ENCODE measurements at places on chromosomes 13 and 19.

- no peak for DNase-seq
Measured at GRCh38 chr13:74210693-74211393, 76.6 kb upstream of the KLF12 start.

DNA sequence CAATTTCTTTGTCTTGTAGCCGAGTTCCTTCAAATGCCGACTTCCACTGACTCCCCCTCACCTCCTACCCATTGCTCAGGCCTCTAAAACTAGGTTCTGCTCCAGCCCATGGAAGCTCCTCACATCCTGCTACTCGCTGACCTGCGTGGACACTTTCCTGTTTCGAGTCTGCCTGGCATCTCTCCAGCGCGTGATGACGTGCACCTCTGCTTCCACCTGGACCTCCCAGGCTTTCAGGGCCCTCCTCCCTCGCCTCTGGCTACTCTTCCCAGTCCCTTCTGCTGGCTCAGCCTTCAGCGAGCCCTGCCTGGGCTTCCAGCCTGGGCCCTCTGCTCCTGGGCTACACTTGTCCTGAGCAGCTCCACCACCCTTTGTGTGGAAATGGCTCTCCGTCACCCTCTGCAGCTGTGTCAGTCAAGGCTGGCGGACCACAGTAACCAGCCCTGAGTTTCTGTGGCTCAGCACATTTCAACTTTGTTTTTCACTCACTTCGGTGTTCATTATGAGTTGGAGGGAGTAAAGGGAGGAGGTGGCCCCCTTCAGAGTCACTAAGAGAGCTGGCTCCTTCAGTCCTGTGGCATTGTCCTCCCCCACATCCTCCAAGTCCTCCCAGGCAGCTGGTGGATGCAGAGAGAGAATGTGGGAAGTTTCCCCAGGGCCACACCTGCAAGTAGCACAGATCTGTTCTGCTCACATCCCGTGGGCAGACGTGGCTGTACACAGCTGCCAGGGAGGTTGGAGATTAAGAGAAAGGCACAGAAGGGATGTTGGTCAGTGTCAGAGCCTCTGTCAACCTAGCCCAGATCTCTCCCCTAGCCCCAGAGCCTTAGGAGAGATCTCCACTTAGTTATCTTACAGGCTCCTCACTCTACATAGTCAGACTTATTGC lies 49.4 kb downstream of the SERP2 start:
- no peak for DNase-seq

DNA sequence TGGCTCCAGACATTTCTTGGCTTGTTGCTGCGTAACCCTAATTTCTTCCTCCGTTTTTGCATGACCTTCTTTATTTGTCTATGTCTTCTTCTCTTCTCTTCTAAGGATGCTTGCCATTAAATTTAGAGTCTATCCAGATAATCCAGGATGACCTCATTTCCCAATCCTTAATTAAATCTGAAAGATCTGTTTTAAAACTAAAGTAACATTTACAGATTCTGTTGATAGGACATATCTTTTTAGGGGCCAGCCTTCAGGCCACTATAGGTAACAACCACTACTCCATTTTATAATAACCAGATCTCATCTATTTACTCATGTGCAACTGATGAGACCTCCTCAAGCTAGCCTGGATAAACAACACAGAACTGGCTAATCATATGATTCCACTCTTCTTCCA lies 490.5 kb upstream of the SLC10A2 start:
- DNase-seq, result no peak

DNA sequence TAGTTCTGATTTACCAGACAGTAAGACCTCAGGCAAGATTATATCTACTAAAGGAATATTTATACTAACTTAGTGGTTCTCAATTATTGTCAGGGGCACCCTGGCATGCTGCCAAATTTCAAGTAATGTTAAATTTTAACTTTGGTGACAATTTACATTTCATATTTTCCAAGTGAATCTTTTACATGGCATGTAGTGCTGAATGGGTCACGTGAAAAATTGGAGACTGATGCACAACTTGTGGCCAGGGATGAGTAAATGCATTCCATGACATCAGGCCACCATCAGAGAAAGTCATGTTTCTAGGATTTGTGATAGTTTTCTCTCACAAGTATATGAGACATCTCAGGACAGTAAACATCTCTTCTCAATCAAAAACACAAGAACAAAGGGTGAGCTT lies 202.6 kb upstream of the SOX21 start:
- DNase-seq, result no peak

DNA sequence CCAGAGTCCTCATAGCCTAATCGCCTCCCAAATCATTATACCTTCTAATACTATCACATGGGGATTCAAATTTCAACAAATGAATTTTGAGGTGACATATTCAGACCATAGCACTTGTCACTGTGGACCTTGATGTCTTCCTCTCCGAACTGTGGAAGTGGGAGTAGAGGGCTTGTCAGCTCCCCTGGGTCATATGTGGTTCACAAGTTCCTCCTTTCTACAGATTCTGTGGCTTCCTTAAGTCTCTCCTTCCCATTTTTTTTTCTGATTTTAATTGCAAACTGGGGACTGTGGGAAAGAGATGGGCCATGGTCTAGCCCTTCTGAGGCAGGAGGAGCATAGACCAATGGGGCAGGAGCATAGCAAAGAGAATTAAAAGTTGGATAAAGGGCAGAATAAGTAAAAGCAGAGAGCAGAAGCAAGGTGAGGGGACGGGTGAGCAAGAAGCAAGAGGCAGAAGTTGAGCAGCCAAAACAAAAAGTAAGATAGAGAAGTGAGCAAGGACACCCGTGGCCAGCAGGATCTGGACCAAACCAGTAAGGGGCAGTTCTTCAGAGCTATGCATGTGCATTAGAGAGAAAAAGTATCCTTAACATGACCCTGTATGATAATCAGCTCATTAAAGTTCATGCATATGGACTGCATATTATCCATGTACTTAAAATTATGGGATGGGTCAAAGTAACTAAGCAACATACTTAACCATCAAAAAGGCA lies 2.6 kb upstream of the SIGLEC7 start:
- DNase-seq, result no peak

- DNase-seq, result no peak
Measured at GRCh38 chr19:44525721-44526430, 3.6 kb downstream of the CEACAM20 start.

DNA sequence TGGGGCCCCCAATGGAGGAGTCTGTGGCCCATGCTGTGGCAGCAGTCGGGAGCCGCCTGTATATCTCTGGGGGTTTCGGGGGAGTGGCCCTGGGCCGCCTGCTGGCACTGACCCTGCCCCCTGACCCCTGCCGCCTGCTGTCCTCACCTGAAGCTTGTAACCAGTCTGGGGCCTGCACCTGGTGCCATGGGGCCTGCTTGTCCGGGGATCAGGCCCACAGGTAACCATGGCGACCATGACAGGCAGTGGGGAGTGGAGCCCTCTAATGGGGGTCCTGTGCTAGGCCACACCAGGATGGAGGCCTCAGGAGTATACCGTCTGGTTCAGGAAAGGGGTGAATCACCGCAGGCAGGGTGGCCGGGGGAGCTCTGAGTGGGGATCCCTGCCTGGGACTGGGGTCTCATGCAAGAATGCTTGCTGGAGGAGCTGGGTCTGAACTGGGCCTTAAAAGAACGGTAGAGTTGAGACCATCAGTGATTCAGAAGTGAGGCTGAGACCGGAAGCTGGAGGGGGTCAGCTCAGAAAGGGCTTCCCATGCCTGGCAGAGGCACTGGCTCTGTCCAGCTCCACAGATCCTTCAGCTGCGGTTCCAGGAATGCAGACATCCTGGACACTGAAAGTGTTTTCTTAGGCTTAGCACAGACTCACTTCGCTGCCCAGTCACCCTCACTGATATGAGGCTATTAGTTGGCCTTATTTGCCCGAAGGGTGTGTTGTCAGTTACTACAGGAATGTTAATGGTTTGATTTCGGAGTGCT lies 29.1 kb downstream of the CNFN start:
- no peak for DNase-seq

GRCh38 chr19:48342841-48343540 lies 17.6 kb downstream of the EMP3 start:
- DNase-seq, result no peak

- DNase-seq, result no peak
Measured at GRCh38 chr13:54415753-54416366, 1387.2 kb downstream of the OLFM4 start.

DNA sequence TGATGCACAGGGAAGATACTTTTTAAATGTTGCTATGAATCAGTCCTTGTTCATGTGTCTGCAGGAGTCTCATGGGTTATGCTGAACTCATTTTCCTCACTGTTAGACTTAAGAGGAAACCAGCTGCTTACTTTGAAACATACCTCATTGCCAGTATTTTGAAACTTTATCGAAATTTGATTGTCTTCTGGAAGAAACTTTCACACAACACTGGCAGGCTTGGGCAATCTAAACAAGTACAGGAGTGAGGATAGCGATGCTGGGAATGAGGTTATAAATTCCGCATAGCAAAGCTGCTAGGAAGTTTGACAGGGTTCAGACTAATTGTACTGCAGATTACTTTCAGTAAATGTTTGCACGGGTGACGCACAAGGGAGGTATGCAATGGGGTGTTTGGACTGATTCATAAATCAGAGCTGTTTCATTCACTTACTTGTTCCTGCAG lies 245.7 kb downstream of the DNAJC15 start:
- DNase-seq, result no peak

Measured in forelimb muscle (tissue), 1 donor.